ENCODE measurements at places on chromosomes 11 and 22.

DNA sequence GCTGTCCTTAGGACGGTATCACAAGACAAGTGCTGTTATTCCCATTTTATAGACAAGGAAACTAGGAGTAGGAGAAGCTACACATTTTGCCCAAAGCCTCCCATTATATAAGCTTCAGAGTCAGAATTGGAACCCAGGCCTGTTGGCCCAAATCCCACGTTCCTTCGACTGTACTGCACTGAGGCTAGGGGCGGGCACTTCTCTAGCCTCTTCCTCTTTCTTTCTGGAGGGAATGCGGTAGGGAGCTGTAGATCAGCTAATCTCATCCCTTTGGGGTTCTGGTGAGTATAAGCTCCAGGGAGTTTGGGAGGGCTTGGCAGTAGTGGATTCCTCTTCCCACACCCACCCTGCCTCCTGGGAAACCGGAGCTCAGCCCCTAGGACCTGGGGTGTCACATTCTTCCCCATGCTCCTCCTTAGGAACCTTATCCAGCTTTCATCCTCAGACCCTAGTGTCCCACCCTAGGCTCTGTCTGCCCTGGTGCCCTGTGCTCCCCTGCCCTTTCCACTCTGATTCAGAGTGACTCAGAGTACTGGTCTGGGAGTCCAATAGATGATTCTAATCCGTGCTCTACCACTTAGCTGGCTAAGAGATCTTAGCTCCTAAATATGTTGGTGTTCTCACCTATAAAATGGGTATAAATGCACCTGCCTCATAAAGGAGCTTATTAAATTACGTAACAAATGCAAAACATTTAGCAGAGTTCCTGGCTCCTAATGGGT is 29.3 kb downstream of the PHLDB1 start:
- no peak for DNase-seq

GRCh38 chr11:134562196-134562595 is 150.2 kb upstream of the B3GAT1 start:
- no peak for DNase-seq

- peak; percentile 51 for DNase-seq
Observed at GRCh38 chr11:57277845-57278720, 41.0 kb upstream of the APLNR start.

DNA sequence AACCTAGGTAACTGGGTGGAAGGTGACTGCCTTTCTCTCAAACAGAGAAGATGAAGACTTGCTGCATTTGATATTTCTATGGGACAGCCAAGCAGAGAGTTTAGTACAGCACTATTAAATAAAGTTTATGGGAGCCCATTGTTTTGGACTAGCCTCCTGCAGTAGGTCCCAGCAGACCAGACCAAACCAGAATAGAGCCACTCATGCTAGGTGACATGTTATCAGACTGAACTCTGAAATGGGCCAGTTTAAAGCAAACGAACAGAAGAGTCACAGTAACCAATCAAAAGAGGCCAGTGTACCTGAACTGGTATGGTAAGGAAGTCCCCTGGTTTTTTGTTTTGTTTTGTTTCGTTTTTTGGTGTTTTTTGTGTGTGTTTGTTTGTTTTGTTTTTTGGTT is 7.9 kb upstream of the MPZL2 start:
- no peak for DNase-seq

GRCh38 chr11:88404932-88405710 is 67.6 kb upstream of the CTSC start:
- DNase-seq: no peak

GRCh38 chr22:18103527-18104269 is 6.9 kb upstream of the TUBA8 start:
- no peak for DNase-seq

DNA sequence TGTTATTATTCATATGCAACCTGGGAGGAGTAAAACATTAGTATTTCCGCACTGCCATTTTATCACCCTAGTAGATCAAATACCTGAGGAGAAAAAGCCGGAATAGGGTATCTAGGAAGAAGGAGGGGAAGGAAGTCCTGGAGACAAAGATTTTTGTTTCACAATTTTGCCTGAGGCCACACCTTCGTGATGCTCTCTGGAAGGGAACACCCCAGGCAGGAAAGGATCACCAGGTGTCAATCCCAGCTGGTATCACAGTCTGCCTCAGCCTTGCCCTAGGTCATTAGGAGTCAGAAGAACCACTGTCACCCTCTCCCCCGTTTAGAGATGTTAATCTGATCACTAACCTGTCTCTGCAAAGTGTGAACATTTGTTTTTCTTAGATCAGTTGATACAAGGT is 35.4 kb upstream of the IGSF9B start:
- DNase-seq: no peak

DNA sequence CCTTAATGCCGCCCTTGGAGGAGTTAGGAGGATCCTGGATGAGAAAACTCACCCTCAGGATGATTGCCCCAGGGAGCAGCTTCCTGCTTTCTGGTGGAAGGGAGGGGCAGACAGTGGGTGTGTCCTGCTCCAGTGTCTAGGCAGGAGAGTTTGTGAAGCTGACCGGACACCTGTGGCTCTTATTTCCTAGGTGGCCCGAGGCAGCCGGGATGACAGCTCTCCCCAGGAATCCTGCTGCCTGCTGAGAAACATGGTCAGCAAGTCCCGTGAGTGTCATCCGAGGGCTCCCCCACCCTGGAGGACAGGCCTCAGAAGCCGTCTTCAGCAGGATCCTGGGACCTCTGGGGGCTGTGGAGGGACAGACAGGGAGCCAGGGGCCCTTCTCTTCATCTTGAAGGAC is 50.4 kb downstream of the ST3GAL4 start:
- DNase-seq: no peak

DNA sequence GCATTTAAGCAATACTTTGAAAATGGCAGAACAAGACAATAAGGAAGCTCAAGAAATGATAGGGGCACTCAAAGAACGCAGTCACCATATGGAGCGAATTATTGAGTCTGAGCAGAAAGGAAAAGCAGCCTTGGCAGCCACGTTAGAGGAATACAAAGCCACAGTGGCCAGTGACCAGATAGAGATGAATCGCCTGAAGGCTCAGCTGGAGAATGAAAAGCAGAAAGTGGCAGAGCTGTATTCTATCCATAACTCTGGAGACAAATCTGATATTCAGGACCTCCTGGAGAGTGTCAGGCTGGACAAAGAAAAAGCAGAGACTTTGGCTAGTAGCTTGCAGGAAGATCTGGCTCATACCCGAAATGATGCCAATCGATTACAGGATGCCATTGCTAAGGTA is 51.9 kb downstream of the SPECC1L start:
- DNase-seq: no peak

DNA sequence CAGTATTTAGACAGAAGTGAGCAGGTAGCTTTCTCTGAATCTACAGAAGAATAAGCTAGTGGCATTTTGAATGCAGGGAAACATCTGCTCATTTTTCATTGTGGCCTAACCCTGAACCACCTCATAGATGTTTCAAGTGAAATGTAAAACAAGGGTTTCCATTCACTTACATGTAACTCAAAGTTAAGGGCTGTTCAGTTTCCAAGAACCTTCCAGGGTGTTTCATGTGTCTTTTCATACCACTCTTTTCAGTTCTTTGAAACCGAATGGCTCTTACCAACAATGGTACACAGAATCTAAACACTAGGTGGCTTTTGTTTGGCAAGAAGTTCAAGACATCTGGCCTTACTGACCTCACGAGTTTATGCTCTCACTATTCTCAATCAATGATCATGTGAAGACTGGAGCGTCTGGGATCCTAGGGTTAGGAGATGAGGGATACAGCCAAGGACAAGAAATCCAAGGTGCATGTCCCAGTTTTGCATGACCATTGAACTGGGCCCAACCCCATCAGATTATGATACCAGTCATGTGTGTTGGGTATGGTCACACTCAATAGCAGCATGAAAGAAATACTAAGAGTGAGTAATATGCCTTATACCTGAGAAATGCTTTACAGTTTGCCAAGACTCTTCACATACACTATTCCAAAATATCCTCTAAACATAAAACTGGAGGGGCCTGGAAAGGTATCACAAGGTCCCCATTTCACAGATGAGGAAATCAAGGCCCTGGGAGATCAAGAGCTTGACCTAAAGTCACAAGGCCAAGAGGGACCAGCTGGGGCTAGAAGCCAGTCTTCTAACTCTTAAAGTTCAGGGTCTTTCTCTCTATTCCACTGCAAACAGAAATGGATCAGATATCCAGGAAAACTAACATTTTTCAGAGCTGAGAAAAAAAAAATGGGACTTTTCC is 92.7 kb downstream of the ETS1 start:
- DNase-seq: no peak

DNA sequence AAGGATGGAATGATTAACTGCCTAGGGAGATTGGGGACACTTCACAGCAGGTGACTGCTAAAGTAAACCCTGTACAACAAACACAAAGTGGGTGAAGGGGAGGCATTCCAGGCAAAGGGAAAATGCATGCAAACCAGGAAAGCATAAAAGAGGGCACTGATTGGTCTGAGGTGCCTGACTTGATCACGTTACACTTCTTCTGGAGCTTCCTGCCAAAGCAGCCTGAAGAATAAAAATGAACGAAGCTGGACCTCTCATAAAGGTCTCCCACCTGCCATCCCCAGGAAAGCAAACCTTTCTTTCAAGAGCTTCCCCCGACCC is 46.7 kb upstream of the SCUBE2 start:
- DNase-seq: no peak

GRCh38 chr11:2071748-2072385 is 67.3 kb downstream of the IGF2 start:
- no peak for DNase-seq

GRCh38 chr11:65488273-65489034 is 10.4 kb upstream of the MALAT1 start:
- DNase-seq: no peak

GRCh38 chr22:37146507-37147180 is 3.1 kb downstream of the IL2RB start:
- no peak for DNase-seq

DNA sequence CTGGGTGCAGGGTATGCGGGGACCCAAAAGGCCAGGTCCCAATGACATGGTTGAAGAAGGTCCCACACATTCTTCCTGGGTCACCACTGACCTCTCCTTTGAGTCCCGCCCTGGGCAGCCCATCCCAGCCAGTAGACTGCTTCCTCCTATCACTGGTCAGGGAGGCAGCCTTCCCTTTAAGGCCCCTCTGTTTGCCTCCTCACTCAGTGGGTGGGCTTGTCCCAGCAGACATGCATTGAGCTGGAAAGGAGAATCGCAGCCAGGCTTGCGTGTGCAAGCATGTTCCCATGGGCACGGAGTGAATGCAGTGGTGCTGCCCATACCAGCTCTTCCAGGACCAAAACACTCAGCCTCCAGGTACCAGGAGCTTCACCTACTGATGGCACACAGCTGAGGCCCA is 162.4 kb upstream of the SYT13 start:
- no peak for DNase-seq

DNA sequence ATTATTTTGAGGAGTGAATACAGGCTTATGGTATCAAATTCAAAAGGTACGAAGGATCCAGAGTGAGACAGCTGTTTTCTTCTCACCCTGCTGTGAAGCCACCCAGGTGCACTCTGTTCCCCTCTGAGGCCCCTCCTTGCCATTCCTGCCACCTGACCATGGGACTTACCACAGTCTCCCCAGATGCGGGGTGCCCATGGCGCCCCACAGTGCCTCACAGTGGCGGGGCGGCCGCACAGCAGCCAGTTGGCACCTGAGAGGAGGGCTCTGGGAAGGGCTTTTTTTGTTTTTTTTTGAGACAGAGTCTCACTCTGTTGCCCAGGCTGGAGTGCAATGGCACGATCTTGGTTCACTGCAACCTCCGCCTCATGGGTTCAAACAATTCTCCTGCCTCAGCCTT is 151.7 kb downstream of the CEP164 start:
- DNase-seq: no peak

DNA sequence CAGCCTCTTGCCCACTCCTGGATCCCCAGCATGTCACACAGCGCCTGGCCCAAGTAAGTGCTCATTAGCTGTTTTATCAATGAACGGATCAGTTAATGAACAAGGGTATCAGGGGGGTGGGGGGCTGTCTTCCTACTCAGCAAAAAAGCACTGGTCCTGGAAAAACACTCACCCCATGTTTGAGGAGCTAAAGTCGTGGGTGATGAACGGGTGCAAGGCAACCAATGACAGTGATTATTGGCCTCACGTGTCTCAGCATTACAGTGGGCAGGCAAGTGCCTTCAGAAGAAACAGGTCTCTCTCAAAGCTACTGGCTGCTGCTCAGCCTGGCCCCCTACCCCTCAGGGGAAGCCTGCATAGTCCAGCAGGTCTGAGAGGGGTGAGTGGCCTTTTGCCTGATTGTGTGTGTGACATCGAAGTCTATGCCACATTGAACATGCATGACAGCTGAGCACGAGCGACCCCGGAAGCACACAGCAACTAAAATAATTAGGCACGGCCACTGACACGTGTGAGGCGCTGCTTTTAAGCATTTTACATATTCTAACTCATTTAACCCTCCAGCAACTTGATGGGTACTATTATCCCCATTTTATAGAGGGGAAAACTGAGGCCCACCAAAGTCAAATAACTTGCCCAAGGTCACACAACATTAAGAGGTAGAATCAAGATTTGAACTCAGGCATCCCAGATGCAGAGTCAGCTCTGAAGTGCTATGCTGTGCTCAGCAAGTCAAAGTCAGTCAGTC is 2.6 kb upstream of the MS4A10 start:
- no peak for DNase-seq

DNA sequence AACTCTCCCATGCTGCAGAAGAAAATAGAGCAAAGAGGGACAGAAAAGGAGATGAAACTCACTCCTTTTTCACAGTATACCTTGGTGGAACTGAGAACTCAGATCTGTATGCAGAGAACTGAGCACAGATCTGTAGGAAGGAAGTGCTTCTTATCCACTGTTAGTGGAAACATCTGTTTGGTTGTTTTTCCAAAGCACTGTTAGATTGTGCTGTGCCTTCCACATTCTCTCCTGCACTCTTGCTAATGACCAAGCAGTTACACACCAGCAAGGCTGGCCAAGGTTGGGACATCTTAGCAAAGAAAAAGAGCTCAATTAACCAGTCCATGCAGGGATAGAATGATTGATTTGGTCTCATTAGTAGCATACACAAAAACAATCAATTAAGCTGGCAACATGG is 20.1 kb upstream of the SIK2 start:
- DNase-seq: no peak

DNA sequence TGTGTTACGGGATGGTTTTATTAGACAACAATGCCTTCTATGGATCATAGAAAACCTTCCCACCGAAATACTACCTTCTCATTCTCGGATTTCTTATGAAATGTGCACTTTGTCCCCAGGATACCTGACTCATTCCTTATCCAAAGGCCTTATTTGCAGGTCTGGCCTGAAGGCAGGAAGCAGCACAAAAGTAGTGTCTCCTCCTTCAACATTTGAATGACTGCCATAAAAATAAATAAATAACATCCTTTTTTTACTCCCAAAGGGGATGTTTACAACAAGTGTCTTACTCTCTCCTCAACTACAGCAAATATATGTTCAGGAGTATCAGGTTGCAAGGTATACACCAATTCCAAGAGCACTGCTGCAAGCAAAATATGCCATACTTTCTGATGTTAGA is 41.6 kb upstream of the PAK1 start:
- no peak for DNase-seq

DNA sequence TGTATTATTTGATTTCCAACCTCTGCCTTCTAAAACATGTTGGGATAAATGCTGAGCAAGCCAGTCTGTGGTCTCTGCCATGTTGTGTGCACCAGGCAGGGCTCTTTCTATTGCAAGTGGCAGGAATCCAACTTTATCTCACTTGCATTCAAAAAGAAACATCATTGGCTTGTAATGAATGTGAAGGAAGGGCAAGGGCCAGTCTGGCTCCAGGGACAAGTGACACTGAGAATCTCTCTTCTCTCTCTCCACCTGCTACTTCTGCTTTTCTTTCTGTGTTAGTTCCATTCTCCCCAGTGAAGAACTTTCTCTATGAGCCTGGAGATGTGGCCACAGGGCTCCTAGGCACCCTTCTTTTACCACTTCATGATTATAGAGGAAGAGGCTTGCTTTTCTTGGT is 329.9 kb upstream of the NCAM1 start:
- DNase-seq: no peak
